ENCODE measurements at places on chromosomes 6 and 20.

DNA sequence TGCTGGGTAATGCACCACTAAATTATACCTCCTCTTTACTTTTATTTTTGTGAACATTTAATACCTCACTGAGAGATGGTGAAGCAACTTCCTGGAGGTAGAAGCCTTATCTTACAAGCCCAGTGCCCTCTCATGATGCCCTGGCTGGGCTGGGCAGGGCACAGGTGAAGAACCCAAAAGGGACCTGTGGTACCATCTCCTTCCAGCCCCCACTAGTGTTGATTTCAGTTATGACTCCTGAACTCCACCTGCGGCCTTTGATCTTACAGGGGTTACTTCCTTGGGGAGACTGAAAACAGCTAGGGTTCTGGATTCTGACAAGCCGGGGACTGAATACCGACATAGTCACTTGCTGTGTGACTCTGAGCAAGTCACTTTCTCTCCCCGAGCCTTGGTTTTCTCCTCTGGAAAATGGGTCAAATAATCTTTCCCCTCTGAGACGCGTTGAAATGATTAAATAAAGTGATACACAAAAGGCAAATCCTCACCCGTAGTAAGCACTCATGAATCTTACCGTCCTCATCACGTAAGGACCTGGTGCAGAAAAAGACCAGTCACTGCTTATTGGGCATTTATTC lies 1.2 kb downstream of the SLC13A3 start:
- DNase-seq, result no peak

- DNase-seq, result no peak
Measured at GRCh38 chr20:46572153-46572552, 21.7 kb upstream of the OCSTAMP start.

DNA sequence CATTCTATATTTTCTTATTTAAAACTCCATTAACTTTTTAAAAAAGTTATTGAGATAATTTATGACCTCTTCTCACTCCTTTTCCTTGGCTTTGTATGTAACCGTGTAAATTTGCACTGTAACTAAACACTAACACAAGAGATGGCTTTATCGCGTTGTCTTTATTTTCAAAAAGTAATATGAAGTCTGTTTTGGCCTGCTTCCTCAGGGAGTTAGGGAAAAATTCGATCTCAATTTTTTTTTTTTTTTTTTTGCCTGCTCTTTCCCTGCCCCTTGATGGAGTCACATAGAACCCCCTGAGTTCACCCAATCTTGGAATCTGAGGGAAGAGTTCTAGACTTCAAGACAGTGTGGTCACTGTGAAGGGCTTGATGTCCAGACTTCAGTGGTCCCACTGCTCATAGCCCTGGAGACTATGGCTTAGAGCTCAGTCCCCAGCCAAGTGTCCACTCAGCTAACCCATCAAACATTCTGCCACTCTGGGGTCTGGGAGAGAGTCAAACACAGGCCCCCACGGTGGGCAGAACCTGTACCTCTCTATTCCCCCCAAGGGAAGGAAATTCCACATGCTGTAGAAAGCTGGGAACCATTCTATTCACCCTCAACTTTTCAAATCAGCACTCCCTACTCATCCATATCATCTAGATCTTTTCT lies 15.7 kb upstream of the TBC1D22B start:
- DNase-seq, result no peak

DNA sequence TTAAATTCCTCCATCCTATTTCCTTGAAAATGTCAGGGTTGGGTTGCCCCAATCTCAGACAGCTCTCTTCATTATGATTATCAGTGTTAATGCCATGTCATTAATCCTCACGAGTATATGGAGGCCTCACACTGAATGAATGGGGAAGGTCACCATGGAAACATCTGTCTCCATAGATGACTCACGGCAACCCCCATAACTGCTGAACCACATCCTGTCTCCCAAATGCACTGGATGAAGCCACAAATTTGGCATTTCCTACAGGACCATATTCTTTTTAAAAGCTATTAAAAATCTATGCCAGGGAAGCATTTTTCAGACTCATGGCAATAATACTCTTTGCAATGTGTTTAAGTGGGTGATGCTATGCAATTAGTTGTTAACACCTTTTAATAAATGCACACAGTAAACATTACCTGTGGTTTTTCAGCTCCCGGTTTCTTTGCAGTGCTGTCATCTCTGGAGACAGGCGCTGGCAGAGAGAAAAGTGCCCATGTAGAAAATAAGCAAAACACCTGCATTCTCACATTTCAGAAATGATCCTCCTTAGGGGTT lies 80.1 kb upstream of the PTPRK start:
- DNase-seq, result peak; percentile 90

GRCh38 chr6:135397172-135397952 lies 100.2 kb downstream of the AHI1 start:
- DNase-seq, result no peak

- DNase-seq, result no peak
Measured at GRCh38 chr6:141492521-141493284, 640.0 kb upstream of the GJE1 start.

DNA sequence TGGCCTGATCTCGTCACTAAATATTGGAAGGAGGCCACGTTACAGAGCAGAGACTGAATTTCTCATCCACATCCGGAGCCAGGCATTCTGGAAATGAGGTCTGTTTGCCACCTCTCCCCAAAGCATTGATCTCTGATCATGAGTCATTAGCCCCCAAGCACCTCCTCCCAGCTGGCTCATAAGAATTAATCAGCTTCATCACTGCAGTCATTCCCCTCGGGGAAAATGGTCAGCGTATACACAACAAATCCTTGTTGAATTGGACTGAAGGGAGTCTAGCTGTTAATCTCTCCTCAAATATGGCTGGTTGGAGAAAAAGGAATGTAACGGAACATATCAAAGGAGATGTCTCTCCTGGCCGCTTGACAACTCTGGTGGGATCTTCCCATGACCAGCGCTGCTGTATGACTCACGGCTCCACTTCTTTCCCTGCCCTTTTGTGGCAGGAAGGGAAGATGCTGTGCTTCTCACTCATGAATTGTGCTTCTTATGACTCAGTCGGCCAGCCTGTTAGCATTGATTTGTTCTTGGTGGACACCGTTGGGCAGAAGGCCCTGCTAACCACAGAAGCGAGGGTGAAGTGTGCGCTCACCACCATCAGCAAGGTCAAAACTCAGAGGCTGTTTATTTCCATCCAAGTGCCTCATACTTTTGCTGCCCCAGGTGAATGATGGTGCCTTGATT lies 76.7 kb downstream of the RNF182 start:
- DNase-seq, result peak; percentile 97

GRCh38 chr20:46324960-46325703 lies 16.8 kb upstream of the CDH22 start:
- no peak for DNase-seq

- no peak for DNase-seq
Measured at GRCh38 chr6:132708002-132708401, 5.9 kb downstream of the VNN1 start.

GRCh38 chr6:156068881-156069280 lies 613.2 kb upstream of the NOX3 start:
- DNase-seq, result no peak

GRCh38 chr6:6942831-6943230 lies 164.9 kb upstream of the RREB1 start:
- DNase-seq, result peak; percentile 21

DNA sequence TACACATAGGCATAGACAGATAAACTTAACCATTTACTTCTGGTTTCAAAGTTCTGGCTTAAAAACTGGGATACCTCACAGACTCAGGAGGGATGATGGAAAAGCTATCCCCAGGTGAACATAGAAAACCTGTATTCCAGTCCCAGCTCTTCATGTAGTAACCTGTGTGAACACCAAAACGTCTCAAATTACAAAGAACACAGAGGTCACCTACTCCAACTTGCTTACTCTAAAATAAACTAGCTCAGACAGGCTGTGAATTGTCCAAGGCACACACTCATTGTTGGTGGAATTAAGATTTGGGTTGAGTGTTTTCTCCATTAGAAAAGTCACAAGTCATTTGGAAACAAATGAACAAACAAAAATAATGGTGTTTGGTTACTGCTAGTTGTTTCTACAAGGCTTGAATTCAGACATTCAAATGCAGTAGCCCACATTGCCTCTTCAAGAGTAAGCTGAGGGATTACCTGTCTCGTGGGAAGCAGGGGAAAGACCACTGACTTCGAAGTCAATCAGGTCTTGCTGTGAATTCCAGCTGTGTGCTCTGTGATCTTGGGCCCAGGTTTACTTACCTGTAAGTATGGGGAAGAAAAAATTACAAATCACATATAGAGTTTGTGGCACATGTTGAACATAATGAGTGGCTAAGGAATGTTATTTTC lies 48.2 kb upstream of the LRRC1 start:
- no peak for DNase-seq

DNA sequence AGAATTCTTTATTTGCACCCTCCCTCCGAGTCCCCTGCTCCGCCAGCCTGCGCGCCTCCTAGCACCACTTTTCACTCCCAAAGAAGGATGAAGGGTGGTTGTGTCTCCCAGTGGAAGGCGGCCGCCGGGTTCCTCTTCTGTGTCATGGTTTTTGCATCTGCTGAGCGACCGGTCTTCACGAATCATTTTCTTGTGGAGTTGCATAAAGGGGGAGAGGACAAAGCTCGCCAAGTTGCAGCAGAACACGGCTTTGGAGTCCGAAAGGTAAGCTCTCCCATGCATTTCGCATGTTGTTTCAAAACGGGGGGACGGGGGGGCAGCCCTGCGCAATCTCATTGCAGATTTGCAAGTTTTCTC lies 357 bp downstream of the PCSK2 start:
- DNase-seq, result no peak

Data from GM04503 (cell line).